ENCODE measurements at places on chromosomes 16 and 17.

DNA sequence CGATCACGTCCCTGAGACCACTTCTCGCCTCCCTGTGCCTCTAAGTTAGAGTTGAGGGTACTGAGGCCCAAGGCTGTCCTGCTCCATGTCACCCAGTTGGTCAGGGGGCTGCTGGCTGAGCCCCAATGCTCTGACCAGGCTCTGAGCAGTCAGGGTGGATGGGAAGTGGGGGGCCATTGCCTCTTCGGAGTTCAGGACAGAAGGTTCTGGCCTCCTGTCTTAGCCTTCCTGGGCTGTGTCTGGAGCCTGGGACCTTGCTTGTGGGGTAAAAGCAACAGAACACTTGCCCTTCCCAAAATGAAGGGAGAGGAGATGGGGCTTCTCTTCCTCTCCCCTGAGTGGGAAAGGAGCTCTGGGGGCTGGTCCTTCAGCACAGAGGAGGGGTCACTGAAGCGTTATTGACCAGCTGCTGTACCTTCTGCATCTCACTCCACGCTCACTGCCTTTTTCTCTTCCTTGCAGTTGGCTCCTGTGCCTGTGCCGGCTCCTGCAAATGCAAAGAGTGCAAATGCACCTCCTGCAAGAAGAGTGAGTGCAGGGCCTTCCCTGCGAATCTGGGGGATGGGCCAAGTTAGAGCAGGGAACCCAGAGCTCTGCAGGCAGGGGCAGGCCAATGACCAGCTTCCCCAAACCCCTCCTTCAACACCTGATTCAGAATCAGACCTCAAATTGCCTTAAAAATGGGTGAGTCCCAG, 580 bp downstream of the MT1X start:
- H3K4me1 ChIP-seq = peaks cover 34% of the 10 kb centered on the region
- H3K27me3 ChIP-seq = no peaks in the 10 kb centered on the region
- H3K4me3 ChIP-seq = peak overlapping the region; percentile 96
- H3K27ac ChIP-seq = peak overlapping the region; percentile 98

GRCh38 chr16:30907064-30907463, 10.7 kb downstream of the CTF1 start:
- peaks cover 3% of the 10 kb centered on the region for H3K36me3 ChIP-seq
- H3K27ac ChIP-seq = no peak overlapping the region
- H3K4me3 ChIP-seq = no peak overlapping the region

DNA sequence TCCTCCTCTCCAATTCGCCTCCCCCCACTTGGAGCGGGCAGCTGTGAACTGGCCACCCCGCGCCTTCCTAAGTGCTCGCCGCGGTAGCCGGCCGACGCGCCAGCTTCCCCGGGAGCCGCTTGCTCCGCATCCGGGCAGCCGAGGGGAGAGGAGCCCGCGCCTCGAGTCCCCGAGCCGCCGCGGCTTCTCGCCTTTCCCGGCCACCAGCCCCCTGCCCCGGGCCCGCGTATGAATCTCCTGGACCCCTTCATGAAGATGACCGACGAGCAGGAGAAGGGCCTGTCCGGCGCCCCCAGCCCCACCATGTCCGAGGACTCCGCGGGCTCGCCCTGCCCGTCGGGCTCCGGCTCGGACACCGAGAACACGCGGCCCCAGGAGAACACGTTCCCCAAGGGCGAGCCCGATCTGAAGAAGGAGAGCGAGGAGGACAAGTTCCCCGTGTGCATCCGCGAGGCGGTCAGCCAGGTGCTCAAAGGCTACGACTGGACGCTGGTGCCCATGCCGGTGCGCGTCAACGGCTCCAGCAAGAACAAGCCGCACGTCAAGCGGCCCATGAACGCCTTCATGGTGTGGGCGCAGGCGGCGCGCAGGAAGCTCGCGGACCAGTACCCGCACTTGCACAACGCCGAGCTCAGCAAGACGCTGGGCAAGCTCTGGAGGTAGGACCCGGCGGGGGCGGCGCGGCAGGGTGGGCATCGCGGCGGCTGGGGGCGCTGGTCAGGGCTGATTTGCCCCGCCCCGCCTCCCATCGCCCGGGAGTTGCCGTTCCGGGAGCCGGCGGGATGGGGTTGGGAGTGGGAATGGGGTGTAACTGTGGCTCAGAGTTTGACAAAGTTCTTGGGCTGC, 567 bp downstream of the SOX9 start:
- H3K36me3 ChIP-seq = peaks cover 2% of the 10 kb centered on the region
- H3K4me3 ChIP-seq = peak overlapping the region; percentile 25
- H3K27ac ChIP-seq = peak overlapping the region; percentile 69
- H3K27me3 ChIP-seq = peaks cover 72% of the 10 kb centered on the region
- H3K4me1 ChIP-seq = peaks cover 6% of the 10 kb centered on the region
- DNase-seq = no peak

GRCh38 chr16:12423131-12423530, 380.6 kb downstream of the CPPED1 start:
- H3K4me3 ChIP-seq = no peak overlapping the region
- H3K36me3 ChIP-seq = no peaks in the 10 kb centered on the region
- no peaks in the 10 kb centered on the region for H3K27me3 ChIP-seq
- no peaks in the 10 kb centered on the region for H3K4me1 ChIP-seq

DNA sequence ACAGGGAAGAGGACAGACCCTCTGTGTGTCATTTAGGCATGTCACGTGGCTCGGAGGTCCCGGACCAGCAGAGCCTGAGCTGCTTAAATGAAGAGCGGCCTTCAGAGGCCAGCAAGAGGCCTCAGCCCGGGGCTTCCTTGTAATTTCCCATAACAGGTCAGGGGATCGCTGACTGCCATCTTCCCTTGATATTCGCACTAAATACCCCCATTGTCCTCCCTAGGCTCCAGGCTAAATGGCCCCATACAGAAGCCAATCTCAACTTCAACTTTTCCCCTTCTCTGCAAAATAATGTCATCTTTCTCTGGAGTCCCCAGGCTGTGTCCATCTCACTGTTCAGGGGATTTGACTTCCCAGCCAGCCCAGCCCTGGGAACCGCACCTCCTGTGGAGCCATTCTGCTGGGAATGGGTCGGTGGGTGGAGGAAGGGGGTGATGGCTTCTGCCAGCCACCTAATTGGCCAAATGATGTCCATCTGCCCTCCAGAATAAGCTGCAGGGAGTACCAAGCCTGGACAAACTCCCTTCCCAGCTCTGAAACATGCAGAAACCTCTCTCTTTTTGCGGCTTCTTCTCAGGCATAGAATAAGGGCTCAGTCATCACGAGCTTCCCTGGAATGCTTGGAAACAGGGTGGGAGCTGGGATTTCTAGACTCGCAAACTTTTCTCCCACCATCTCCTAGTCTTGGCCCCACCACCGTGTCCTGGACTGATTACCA, 129.9 kb downstream of the SDK2 start:
- H3K27ac ChIP-seq = no peak overlapping the region
- H3K36me3 ChIP-seq = no peaks in the 10 kb centered on the region
- no peak for DNase-seq
- no peak overlapping the region for H3K4me3 ChIP-seq

DNA sequence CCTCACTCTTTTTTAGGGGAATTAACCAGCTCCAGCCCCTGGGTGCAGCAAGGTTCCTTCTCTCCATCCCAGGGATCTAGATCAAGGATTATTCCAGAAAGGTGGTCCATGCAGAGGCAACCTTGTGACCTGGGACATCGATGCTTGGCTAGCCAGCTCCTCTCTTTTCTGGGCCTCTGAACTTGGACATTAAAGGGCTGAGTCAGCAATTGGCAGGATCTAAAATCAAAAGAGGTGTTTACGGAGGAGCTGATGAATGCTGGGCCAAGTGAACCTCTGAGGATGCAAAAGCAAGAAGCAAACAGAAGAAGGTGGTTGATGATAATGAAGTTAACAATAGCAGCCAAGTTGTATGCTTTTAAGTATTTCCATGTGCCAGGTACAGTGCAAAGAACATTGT, 207.0 kb downstream of the MAF start:
- no peak for DNase-seq
- no peaks in the 10 kb centered on the region for H3K36me3 ChIP-seq
- peaks cover 10% of the 10 kb centered on the region for H3K27me3 ChIP-seq
- no peaks in the 10 kb centered on the region for H3K4me1 ChIP-seq

DNA sequence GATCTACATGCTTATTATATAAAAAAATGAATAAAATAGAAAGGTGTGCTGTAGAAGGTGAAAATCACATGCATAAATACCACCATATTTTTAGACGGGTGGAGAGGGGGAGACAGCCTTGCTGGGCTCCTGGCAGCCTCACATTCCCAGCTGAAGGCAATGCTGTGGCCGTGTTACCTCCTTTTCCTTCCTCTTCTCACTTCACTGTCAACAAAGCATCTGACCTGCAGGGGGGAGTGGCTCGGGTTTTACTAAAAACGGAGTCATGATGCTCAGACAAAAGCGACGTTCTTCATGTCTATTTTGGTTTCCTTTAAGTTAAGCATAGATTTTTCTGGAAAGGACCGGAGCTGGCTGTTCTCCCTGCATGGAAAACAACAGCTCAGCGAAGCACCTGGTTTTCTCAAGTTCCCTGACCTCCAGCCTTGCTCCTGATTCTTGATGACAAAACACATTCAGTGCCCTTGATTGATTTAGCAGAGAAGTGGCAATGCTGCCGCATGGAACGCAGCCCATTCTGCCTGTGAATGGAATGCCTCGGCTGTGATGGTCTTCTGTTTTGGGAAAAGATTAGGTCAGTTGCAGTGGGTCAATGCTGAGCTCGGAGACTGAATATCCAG, 5.5 kb upstream of the RPTOR start:
- H3K27ac ChIP-seq = no peak overlapping the region
- H3K4me1 ChIP-seq = peaks cover 9% of the 10 kb centered on the region
- peak; percentile 36 for DNase-seq
- no peaks in the 10 kb centered on the region for H3K36me3 ChIP-seq
- peaks cover 7% of the 10 kb centered on the region for H3K27me3 ChIP-seq

GRCh38 chr17:8151120-8151640, 1.0 kb downstream of the PER1 start:
- peak; percentile 93 for DNase-seq
- H3K27ac ChIP-seq = peak overlapping the region; percentile 91
- H3K27me3 ChIP-seq = no peaks in the 10 kb centered on the region
- peaks cover 15% of the 10 kb centered on the region for H3K4me1 ChIP-seq

DNA sequence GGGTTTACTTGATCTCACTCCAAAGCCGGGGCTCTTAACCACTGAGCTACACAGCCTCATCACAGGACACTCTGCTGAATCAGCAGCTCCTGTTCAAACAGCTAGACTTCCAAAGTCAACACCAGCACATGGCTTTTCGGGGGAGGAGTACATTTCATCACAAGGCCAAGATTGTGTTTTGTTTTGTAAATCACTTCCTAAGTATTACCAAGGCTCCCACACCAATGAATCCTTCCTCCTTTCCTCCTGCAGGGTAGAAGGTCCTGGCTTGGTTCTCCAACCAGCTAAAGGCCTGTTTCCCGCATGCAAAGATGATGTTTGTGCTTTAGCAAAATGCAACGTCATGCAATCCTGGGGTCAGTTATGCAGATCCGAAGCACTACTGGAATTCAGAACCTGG, 152.5 kb downstream of the XYLT1 start:
- peaks cover 44% of the 10 kb centered on the region for H3K36me3 ChIP-seq
- DNase-seq = no peak
- no peak overlapping the region for H3K4me3 ChIP-seq
- H3K4me1 ChIP-seq = peaks cover 48% of the 10 kb centered on the region
- H3K27ac ChIP-seq = no peak overlapping the region
- H3K27me3 ChIP-seq = no peaks in the 10 kb centered on the region

DNA sequence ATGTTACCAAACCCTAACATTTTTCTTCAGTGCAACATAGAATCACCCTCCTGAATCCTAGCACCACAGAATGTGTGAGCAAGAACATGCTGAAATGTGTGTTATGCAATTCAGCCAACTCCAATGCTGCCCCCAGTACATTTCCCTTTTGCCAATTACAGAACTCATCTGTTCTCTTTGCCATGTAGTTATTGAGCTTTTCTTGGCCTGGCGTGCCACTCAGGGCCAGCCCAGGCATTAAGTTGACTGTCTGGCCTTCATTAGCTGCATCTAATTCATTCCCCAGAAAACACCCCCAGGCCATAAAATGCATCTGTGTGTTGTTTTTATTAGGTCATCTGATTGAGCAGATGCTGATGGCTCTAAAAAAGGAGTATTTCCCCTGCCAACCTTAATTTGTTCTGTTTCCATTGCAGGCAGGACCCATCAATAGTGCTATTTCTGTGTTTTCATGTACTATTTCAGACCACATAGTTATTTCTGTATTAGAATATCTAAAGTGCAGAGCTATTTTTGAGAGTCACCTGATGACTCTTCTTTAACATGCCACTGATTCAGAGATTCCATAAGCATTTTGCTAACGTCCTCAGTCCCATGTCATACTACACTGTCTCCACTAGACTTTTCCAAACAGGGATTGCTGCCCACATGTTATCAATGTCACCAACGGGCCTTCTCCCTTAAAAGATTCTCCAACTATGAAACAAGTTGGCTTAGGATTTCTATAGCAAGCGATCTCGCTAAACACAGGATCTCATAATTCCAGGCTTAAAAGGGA, 969.7 kb downstream of the CDH11 start:
- H3K36me3 ChIP-seq = no peaks in the 10 kb centered on the region
- no peak overlapping the region for H3K27ac ChIP-seq
- no peak for DNase-seq

DNA sequence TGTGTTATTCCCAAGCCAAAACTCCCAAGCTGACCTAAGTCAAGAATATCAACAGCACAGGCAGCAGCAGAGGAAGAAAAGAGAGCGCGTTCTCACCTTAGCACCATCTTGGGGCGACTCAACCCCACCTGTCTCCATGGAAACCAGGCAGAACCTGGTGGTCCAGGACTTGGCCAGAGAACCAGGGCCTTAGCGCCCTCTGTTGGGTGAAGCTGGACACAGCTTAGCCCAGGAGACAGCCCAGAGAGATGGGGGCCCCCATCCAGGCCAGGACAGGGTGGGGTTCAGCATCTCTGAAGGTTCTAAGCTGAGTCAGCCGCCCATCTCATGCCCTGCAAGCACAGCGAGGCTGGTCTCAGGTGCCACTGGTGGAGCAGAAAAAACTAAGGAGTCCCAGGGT, 60.1 kb upstream of the TMEM132E start:
- no peaks in the 10 kb centered on the region for H3K36me3 ChIP-seq
- peaks cover 5% of the 10 kb centered on the region for H3K27me3 ChIP-seq
- H3K4me3 ChIP-seq = no peak overlapping the region

GRCh38 chr17:2710071-2710802, 1.3 kb downstream of the CLUH start:
- peaks cover 6% of the 10 kb centered on the region for H3K36me3 ChIP-seq
- no peaks in the 10 kb centered on the region for H3K27me3 ChIP-seq
- H3K4me1 ChIP-seq = peaks cover 38% of the 10 kb centered on the region
- peak overlapping the region; percentile 85 for H3K4me3 ChIP-seq
- H3K27ac ChIP-seq = peak overlapping the region; percentile 87

DNA sequence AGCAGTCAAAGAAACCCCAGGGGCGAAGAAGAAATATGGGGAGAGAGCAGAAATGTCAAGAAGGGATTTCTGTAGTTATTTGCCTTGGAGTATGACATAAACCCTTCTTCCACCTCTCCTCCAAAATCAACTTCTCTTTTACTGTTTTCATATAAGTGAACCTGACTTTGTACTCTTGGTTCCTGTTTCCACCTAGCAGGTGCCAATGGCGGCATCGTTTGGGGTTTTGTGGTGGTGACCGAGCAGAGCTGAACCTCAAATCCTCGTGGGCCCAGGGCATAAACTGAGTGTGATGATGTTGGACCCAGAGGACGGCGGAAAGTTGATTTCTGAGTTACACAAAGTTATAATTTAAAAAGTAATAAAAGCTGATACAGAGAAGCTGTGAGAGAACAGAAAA, 39.6 kb upstream of the PSMD7 start:
- H3K36me3 ChIP-seq = no peaks in the 10 kb centered on the region
- H3K4me1 ChIP-seq = no peaks in the 10 kb centered on the region

All from activated CD8-positive, alpha-beta T cell treated with anti-CD3 and anti-CD28 coated beads, Interleukin-2, amount 10 ng/mL, durations not matched to agents 7 days and 5 days (primary cell).